Activated naive CD8-positive, alpha-beta T cell treated with anti-CD3 and anti-CD28 coated beads, Interleukin-2, amount 50 U/mL, for 24 hours (primary cell): ENCODE measurements at places on chromosomes 2 and 18.
A peak's percentile ranks its signal among the peaks of the same experiment; 100 is the strongest.

GRCh38 chr2:199757233-199757870 is 93.6 kb downstream of the FTCDNL1 start:
- DNase-seq, result no peak

- DNase-seq, result no peak
Observed at GRCh38 chr2:236629961-236630872, 60.6 kb downstream of the ACKR3 start.

GRCh38 chr18:26780520-26781325 is 84.8 kb downstream of the AQP4 start:
- DNase-seq, result no peak

DNA sequence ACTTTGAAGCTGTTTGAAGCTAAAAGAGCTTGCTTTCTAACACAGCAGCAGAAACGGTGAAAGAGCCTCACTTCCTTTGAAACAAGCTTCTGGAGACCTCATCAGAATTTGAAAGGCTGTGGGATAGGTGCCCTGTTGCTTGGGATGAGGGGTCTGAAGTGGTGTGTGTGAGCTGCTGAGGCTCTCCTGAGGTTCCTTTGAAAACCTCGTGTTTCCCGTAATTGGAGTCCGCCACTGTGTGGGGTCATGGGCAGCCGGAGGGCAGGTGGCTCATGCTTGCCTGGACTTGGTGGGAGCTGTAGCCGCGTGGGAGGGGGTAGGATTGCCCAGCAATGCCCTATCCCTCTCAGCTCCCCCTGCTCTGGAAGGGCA is 34.4 kb downstream of the CABLES1 start:
- no peak for DNase-seq

DNA sequence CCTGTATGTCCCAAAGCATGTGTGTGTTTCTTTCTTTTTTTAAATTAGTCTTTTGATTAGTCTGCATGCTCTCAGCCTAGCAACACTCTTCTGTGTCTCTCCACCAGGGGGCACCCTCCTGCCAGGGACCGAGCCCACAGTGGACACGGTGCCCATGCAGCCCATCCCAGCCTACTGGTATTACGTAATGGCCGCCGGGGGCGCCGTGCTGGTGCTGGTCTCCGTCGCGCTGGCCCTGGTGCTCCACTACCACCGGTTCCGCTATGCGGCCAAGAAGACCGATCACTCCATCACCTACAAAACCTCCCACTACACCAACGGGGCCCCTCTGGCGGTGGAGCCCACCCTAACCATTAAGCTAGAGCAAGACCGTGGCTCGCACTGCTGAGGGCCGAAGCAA is 93.8 kb downstream of the NRP2 start:
- DNase-seq, result peak; percentile 51

DNA sequence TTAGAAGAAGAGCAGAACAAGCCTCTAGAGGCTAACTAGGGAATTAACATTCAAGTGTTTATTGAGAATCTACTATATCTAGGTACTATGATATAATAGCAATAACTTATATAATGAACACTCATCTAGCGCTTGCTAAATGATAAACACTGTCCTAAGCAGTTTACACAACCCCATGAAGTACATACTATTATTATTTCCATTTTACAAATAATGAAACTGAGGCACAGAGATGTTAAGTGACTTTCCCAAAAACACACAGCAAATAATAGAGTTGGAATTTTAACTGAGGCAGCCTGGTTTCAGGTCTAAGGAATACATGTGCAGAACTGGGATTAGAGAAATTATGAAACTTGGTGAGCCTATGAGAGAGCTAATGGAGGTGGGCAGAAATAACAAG is 893.4 kb downstream of the CPS1 start:
- no peak for DNase-seq

GRCh38 chr2:44388877-44389276 is 27.1 kb downstream of the CAMKMT start:
- no peak for DNase-seq

- DNase-seq, result no peak
Observed at GRCh38 chr2:176184749-176185148, 3.7 kb upstream of the HOXD1 start.

- DNase-seq, result no peak
Observed at GRCh38 chr2:241575624-241576292, 17.2 kb downstream of the BOK start.

GRCh38 chr18:46346213-46346612 is 242.0 kb downstream of the HAUS1 start:
- DNase-seq, result no peak

- DNase-seq, result peak; percentile 20
Observed at GRCh38 chr2:219571311-219572236, at the start of gene OBSL1. TSS of gene OBSL1 (minus strand) at chr2:219571539. CDS start at chr2:219571232, 307 bp downstream.

DNA sequence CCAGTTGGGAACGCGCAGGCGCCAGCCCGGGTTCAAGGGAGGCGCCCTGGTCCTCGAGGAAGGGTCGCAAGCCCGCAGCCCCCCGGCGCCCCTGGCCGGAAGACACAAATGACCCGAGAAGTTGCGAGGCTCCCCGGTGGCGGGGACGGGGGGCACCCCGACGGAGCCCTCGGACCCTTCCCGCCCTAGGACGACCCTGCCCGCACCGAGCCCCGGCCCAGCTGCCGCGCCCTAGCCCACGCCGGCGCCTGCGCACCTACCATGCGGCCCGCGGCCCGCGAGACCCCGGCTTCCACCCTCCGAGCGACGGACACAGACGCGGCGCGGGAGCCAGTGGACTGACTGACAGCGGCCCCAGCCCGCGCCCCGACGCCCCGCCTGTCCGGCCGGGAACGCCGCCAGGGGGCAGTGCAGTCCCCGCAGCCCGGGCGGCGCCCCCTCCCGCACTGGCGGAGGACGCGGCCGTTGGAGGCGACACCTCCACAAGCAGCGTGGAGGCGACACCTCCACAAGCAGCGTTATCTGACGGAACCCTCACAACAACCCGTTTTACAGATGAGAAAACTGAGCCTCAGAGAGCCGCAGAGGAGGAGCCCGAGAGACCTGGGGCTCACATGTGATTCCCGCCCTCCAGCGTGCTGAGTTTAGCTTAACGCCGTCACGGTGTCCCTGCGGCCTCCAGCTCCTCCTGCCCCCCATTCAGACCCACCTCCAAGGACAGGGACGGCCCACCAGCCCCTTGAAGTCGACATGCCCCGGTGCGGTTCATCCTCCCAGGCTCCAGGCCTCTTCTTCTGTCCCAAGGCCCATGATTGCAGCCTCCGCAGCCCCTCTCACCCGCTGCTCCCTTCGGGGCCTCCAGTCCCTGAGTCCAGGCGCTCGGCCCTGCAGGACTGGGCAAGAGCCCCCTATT is at the start of gene NMUR1:
TSS of gene NMUR1 (minus strand) at position 347 of the 913 bp plus-strand sequence. CDS start at position 263, 84 bp downstream.
- peak; percentile 79 for DNase-seq

DNA sequence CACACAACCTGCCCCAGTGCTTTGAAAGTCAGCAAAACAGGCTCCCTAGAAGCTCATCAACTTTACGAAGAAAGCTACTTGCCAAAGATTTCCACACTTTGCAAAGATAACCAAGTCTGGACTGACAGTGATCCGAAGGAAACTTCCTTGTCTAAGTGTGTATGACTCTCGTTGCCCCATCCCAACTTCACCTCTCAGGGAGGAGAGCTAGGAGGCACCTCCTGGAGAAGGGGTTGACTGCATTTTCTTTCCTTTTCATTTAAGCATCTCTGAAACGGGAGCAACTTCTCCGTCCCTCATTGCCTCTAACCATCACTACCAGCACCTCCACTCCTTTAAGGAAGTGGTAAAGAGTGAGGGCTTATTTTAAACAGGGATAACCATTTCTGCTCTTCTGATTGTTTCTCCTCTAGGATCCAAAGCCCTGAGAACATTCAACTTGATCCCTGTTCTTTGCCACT is 7.0 kb downstream of the ZEB2 start:
- no peak for DNase-seq

GRCh38 chr18:49976795-49977560 is 163.6 kb upstream of the ACAA2 start:
- no peak for DNase-seq

DNA sequence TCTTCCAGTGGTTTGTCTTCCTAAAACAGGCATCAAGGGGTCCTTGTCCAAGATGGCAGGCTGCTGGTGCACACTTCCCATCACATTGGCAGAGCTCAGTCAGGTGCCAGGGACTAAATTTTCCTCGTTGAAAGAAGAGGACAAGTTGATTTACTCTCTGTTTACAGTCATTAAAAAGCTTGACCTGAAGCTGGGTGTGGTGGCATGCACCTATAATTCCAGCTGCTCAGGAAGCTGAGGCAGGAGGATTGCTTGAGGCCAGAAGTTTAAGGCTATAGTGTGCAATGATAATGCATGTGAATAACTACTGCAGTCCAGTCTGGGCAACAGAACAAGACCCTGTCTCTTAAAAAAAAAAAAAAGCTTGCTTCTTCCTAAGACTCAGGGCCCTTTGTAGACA is 3.6 kb upstream of the PLB1 start:
- no peak for DNase-seq

DNA sequence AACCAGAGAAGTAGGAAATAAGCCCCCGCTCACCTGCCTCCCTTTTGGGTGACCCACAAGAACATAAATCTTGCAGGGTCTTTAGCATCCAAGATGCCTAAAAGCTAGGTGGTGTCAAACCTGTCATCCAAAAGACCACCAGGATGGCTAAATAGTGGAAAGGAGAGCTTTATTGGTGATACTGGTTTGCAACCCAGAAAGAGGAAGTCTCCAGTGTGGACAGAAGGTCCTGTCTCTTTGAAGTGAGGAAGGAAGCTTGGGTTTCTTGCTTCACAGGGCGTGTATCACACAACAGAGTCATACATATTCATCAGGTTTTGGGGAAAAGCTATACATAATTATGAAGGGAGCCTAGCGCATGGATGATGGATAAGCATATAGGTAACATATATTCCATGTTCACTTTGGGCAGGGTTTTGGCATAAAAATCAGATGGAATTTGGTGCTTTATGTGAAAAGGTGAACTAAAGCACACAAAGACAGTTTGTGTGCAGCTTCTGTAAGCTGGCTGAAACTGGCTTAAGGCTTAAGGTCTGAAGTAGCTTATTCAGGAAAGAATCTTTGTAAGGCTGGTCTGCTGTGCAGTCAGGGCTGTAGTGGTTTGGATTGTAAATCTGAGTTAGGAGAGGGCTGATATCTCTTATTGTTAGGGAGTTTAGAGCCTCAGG is 102.2 kb upstream of the MSH2 start:
- no peak for DNase-seq

DNA sequence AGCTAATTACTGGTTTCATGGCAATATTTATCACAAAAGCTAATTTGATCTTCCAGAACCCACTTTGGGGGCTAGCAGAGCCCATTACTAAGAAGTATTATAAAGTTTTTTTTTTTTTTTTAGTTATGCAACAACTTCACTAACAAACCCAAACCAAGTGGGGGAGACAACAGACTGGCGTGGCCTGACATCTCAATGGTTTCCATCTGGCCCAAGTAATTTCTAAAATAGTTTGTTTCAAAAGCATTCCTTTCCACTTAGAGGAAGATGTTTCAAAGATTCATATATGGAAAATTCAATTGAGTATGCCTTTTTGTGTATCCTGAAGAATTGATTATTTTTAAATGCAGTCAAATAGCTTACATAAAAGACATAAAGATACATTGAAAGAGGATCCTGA is 367.1 kb downstream of the HRH4 start:
- no peak for DNase-seq

DNA sequence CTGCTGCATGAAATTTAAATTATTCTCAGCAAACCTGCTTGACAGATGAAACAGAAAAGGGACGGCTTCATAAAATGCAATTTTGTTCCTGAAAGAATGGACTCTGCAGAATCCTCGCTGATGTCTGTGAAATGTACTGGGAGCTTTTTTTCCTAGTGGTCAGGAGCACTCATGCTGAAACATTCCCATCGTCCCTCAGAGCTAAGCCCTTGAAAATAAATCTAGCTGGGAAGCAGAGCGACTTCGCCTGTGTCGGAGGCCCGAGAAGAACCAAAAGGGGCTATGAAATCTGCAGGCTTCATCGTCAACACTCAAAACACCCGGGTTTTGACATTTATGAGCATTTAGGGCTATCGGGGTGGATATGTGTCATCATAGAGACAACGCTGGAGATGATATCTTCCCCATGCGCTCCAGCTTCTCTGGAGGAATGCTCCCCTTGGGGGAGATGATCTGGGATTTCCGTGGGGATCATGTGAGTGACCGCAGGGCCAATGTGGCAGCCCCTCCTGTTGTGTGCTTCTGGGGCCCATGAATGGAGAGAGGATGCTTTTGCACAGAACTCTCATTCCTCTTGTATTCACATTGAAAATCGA is 182.3 kb downstream of the KLHL29 start:
- DNase-seq, result no peak

GRCh38 chr18:7812431-7813063 is 245.4 kb downstream of the PTPRM start:
- no peak for DNase-seq
